ENCODE measurements at places on chromosomes 2 and 18.

- no peak for DNase-seq
Observed at GRCh38 chr18:7049951-7050350, 67.6 kb downstream of the LAMA1 start.

DNA sequence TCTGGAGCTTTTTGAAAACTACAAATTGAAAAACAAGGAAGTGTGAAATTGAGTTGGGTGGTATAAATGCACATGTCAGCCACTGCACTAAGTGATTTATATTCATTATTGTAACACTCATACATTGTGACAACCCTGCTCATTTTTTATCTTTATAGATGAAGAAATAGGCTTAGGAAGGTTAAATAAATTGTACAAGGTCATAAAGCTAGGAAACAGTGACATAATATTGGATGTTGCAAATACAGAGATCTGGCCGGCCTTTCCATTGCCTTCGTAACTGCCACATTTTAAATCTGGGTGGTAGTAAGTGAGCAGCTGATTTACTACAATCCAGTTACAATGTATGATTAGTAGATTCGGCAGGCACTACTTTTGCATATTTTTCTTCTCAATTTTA is 76.6 kb upstream of the LPIN2 start:
- no peak for DNase-seq

DNA sequence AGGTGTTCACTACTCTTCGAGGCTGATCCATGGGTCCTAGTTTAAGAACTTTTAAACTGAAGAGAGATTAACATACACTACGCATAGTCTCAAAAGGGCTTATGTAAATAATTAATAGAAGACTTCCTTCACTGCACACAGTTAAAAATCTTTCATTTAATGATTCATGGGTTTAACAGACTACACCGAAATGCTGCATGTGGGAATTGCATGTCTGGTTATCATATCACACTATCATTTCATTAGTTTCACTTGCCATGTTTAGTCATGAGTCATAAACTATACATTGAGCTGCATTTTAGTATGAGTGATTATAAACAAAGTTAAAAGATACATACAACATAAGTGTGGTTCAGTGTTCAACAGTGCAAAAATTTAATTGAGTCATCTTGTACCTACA is 31.2 kb downstream of the GLS start:
- no peak for DNase-seq

- DNase-seq, result peak; percentile 34
Observed at GRCh38 chr2:175203621-175204496, 22.3 kb upstream of the ATP5MC3 start.

DNA sequence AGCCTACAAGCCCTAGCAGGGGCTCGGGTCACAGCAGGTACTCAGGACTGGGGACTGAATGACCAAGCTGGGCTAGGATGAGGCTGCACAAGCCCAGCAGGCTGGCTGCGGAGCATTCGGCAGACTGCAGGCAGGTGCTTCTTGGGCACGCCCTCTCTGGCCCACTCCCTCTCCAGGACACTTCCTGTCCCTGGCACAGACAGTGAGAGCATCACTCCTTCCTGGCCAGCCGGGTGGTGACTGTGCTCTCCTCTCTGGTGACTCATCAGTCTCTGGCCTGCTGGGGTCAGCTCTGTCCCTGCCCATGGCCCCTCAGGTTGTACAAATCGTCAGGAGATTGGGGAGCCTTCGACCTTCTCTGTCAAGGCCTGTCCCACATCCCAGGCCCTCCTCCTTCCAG is 22.5 kb downstream of the C1QL2 start:
- DNase-seq, result peak; percentile 42

- DNase-seq, result no peak
Observed at GRCh38 chr2:207807516-207807915, 37.8 kb upstream of the FZD5 start.

DNA sequence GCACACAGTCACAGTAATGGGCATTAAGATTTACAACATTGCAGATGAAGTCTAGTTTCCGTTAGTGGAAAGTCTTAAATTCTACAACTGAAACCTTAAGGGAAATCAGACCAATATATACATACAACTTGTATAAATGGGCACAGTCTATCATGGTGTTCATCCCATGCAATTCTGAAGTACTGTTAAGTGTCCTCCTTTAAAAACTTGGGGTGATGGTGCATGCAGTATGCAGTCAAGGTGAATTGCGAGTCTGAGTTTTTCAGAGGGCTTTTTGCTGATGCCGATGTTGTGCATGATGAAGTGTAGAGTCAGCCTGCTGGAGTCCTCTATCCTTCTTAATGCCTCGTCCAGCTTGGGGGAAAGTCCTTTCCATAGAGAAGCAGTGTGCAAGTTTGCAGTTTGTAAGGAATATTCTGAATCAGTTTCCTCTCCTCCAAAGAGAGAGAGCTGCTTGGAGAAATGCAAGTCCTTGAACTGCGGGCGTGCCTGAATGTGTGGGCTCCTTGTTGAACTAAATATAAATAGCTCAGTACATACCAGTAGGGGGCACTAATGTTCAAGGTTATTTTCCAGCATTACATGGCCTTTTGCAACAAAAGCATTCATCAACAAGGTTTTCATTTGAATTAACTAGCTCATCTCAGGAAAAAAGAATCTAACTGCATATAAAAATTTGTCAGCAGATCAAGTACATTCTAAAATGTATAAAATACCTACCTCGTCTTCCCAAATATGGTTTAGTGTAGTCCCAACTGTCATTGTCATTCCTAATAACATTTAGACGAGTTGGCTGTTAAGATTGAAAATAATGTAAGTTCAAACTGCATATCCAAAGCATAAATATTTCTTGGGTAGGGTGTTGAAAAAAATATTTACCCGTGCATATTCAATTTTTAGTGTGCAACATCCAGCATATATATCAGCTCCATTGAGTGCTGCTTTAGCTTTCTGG is 21.3 kb downstream of the HNRNPLL start:
- DNase-seq, result no peak

DNA sequence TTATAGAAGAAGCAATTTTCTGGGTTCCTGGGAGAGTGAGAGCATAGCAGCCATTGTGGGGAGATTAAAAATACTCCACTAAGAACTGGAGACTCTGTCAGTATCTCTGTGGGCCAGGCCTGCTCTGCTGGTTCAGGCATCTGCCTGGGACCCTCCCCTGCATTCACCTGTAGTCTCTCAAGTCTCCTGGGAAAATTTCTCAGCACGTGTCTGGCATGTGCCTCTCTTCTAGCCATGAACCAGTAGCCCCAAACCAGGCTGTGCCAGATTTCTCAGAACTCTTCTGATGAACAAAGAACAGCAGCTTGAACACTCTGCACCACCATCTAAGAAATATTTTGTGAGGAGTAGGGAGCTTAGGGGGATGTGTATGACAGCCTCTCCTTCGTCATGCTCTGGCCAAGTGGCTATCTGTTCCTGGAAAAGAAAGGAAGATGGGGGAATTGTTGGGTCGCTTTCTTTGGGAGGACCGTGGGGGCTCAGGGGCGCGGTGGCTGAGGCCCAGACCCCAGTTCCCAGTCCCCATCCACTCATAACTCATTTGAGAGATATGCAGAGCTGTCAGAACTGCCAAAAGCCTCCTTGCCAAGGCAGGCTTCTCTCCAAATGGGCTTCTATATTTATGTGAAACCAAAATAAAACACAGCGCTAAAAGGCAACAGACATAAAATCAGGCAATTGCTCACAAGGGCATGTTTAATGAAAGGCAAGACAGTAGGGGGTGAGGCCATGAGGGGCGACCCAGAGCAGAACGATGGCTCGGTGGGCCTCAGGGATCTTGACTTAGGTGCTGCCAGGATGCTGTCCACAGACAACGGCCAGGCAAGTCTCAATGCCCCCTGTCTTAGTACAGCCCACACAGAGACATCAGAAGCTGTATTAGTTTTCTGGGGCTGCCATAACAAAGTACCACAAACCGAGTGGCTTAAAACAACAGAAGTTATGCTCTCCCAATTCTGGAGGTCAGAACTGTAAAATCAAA is 114.7 kb upstream of the TNP1 start:
- DNase-seq, result no peak

GRCh38 chr2:134252092-134252750 is 1.7 kb upstream of the MGAT5 start:
- no peak for DNase-seq

DNA sequence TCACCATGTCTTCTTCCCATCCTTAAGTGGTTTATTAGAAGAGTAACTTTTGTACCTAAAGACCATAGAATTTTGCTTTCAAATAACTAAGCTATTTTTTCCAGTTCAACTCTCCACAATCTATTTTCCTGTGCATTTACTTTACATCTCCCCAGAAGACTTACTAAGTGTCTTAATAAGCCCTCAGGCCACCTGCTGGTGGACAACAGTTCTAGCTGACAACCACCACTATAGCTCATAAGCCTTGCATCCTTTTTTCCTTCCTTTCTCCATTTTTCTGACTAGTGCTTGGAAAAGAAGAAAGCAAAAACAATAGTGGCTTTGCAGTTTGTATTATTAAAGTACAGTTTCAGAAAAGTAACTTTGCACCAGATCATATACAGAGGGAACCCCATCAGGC is 149.5 kb upstream of the TMEM200C start:
- DNase-seq, result no peak

DNA sequence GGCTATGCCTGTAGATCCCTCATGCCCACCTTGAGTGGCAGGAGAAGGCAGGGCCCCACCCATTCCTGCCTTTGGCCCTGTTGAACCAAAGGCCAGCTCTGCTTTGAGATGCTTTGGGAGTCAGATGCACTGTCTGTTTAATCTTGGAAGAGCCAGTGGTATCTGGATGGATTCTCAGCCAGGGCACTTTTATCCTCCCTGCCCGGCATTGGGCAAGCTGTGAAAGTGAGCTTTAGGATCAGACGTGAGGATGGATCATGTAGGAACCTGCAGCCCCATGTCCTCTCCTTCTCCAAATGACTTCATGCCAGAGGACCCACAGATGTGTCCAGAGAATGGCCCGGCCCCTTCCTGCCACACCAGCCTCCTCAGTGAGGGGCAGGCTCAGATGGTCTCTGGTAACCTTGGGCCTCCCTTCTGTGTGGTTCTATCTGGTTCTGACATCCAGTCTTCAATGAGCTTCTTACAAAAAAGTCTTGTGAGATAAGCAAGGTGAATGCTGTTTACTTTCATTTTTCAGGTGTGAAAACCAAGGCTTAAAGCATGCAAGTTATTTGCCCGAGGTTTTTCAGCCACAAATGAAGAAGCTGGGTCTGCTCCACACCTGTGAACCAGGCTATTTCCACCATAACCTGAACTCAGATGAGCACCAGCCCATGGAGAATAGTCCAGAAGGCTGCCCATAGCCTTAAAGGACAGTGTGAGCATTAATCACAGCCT is 123.8 kb downstream of the KCTD1 start:
- DNase-seq, result no peak

DNA sequence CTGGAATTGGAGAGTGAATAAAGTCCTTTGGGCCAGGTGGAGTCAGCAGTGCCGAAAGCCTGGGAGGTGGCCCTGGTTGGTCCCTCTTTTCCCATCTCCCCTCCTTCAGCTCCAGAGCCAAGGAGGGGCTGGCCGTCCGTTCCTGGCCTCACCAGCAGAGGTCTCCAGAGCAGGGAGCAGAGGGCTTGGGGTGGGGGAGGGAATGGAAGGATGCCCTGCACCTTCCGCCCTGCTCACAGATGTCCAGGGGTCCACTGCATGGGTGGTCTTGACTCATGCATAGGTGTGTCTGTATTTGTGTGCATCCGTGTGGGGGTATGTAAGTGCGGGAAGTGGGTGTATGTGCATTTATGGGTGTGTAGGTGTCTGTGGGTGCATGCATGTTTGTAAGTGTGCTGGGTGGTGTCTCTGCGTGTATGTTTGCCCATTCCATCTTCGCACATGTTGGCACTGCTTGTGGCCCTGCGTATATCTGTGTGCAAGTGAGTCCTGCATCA is 201.8 kb downstream of the ZFP36L2 start:
- DNase-seq, result peak; percentile 42

DNA sequence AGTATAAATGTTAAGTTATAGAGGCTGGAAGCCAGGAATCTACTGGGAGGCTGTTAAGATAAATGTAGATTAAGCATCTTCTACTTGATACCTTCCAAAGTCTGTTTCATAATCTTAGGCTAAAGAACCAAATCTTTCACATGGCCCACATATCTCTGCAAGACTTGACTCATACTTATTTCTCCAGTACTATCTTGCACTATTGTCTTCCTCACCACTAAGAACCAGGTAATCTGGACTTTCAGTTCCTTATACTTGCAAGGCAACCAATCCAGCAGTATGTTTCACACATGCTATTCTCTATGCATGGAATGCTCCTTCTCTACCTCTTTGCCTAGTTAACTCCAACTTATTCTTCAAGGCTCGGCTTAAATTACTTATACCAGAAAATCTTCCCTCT is 62.2 kb downstream of the RBMS1 start:
- DNase-seq, result no peak

DNA sequence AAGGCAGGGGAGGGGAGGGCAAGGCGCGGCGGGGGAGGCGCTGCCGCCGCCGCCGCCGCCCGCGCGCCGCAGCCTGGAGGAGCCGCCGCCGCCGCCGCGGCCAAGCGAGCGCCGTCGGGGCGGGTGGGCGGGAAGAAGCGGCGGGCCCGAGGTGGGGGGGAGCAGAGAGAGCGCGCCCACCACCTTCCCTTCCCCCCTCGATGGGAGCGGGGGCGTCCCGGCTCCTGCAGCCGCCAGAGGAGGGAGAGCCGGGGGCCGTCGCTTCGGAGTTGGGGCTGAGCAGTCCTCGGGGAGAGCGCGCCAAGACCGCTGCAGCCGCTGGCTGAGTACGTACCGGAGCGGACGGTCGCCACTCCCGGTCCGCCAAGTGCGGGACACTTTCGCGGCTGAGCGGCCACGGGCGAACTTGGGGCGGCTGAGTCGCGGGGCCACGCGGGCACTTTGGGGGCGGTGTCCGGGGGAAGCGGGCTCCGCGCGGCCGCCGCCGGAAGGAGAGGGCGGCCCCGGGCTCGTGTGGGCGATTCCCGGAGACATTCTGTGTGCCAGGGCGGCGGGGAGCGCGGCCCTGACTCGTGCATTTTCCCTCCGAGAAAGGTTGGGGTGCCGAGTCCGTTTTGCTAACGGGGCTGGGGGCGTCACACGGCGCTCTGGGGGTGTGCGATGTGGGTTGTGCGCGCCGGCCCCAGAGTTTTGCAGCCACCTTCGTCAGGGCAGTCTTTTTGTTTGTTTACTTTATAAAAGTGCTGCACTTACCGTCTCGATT is at the start of gene NAB1:
NAB1 (plus strand) TSS at position 49 of the 763 bp plus-strand sequence. CDS start 10,094 bp downstream, outside the sequence.
- DNase-seq, result peak; percentile 59

- DNase-seq, result no peak
Observed at GRCh38 chr2:80338794-80339193, 34.2 kb upstream of the LRRTM1 start.

DNA sequence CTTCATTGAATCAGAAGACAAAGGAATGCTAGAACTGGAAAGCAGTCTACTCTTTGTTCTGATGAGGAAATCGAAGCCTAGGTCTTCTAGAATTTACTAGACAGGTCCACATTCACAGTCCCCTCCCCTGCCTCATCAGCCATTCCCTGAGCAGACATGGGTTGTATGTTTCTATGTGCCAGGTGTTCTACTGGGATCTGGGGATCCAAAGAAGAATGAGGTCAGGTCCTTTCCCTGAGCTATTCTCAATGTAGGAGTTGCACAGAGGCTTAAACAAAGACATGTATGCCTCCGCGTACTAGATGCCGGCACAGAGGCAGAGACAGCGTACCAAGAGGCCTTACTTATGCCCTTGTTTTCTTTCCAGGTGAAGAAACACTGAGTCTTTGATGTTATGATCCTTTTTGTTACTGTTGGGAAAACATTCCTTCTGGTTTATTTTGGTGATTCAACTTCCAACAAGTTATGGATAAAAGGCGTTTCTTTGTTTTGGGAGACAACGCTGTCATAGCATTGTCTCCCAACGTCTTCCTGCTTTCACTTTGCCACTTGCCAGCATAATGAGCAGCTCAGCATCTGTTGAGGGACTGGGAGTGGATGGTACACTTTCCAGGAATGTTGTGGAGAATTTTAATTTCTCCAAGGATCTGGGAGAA is 174.4 kb downstream of the ALPK2 start:
- no peak for DNase-seq

GRCh38 chr2:237625216-237625705 is 2.1 kb upstream of the LRRFIP1 start:
- no peak for DNase-seq

Data from MG63 (cell line).